ENCODE measurements at places on chromosomes 5 and 9.

- no peak for DNase-seq
These were observed 22.9 kb downstream of the SLC22A5 start for GRCh38 chr5:132392411-132392810.

DNA sequence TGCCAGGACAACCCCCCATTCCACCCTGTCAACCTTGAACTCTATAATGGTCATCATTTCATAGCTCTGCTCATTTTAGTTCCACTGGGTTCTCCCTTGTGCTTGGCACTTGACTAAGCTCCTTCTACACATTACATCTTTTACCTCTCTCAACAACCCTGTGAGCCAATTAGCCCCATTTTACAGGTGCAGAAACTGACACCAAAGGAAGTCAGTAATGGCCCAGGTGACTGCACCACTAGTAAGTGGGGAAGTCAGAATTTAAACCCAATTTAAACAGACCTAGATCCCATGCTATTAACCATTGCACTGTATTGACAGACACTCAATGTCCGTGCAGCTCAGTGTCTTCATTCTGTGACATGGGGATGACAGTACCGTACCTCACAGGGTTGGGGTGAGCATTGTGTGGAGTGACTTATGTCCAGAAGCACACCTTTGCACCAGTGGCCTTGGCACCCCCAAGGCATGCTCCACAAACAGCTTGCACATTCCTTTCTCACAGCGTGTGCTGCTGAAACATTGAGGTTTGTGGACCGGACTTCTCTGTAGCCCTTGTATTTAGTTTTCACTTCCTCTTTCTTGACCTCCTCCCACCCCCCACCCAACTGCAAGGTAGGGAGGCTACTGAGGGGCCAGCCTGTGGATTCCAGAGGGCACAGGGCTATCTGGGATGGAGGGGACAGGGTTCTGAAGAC is 23.1 kb downstream of the IRF1 start:
- no peak for DNase-seq

DNA sequence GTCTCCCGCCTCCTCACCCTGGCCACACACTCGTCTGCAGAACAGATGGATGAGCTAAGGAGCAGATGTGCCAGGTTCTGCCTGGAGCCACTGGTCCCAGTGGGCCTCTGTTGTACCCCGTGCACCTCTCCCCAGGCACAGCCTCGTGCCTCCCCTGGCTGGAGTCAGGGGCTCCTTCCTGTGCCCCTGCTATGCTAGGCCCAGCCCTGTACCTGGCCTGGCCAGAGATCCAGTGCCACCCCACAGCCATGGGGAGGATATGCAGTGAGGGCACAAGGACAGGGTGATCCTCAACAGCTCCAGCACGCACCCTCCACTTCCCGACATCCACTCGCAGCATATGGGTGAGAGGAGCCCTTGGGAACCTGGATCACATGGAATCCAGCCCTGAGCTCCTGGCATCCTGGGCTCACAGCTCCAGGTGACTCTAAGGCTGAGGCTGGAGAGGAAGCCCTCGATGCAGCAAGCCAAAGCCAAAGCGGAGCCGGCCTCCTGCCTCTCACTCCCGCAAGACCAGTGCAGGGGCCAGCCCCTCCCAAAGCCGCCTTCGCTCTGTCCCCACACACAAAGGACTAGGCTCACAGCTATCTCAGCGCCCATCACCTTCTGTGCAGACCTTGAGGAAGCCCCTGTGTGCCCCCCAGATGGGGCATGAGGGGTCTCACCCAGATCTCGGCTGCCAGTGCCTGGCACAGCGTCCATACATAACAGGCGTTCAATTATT is 23.7 kb upstream of the ADAMTS2 start:
- DNase-seq: no peak

DNA sequence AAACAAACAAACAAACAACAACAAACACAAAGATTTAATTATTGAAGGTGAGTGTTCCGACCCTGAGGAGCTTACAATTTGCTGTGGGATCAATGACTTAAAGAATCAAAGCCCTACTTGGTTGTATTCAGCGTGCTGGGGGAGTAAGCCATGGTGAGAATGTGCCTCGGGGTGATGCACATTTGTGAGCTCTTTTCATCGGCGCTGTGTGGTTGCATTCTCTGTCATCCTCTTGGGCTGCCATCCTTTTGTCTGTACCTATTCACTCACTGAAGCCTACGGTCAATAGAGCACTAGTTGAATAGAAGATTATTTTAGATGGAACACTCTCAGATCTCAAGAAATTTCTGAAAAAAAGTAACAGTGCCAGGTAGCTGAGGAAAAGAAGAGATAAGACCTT is 203.9 kb downstream of the CTNND2 start:
- no peak for DNase-seq

GRCh38 chr9:122121931-122122330 is 28.8 kb upstream of the TTLL11 start:
- DNase-seq: no peak

GRCh38 chr5:156394642-156395305 is 67.8 kb downstream of the SGCD start:
- no peak for DNase-seq

- no peak for DNase-seq
These were observed 966.8 kb upstream of the CTNND2 start for GRCh38 chr5:12870872-12871539.

DNA sequence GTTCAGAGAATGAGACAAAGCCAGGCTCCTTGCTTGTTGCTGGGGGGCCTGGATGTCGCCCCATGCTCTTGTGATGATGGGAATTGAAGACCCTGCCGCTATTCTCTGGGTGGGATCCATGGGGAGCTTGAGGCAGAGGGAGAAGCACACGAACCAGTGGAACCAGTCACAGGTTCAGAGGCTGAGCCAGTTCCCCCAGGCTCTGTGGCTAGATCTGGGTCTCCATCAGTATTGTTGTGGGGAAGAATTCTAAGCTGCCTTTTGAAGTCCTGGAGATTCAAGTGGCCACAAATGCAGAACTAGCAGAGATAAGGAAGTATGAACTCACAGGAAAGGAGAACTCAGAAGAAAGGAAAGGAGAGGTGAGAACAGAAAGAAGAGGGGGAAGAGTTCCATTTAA is 219.4 kb downstream of the MSX2 start:
- DNase-seq: no peak

- no peak for DNase-seq
These were observed 176.0 kb downstream of the MSX2 start for GRCh38 chr5:174900240-174900865.

- no peak for DNase-seq
These were observed 180.9 kb downstream of the TLE1 start for GRCh38 chr9:81508476-81508875.

- no peak for DNase-seq
These were observed 47.1 kb upstream of the FYB1 start for GRCh38 chr5:39266442-39266841.

DNA sequence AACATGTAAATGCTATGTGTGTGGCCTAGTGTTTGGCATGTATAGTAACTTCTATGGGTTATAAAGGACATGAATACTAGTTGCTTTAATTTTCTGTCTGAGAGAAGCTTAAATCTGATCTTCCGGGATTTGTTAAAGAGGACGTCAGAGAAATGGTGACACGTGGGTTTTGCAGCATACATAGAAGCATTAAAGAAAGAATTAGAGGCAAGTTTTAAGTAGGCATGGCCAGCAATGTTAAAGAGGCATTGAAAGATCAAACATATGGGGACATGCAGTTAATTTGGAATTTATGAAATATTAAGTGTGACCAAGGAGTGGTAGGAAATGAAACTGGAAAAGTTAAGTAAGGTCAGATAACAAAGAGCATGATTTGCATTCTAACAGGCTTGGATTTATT is 311.4 kb upstream of the RIOK2 start:
- DNase-seq: no peak

DNA sequence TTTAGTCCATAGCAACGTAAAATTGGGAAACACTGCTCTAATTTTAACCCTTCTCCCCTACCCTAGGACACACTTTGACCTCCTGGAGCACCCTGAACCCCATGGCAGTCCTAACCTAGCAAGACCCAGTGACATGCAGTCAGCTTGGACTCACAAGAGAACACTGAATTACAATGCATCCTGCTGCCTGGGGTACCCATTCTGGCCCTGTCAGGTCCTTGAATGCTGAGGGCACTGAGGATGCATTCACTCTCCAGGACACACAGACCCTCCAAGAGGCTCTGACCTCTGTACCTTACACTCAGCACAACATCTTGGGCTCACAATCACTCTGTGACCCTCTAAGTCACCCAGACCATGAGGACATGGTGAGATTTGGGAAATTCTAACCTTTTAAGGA is 1.8 kb upstream of the PROP1 start:
- DNase-seq: no peak

DNA sequence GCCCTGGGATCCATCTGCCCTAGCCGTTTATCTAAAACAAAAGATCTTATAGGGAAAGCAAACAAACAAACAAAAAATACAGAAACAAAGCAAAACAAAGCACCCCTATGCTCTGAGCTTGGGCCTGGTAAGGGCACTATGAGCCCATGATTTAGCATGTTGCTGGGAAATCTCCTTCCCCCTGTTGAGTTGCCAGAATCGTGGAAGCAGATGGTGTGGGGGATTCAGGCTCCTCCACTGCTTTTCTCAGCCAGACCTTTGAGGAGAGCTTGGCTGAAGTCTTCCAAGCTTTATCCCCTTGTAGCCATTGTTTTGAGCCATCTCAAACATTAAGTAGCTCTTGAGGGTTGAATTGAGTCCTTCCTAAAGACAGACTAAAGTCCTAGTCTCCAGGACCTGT is 29.9 kb downstream of the TMC1 start:
- no peak for DNase-seq

GRCh38 chr5:135596157-135596763 is 17.5 kb upstream of the CXCL14 start:
- no peak for DNase-seq

- no peak for DNase-seq
These were observed 598 bp upstream of the TMED7 start for GRCh38 chr5:115626445-115626823.

DNA sequence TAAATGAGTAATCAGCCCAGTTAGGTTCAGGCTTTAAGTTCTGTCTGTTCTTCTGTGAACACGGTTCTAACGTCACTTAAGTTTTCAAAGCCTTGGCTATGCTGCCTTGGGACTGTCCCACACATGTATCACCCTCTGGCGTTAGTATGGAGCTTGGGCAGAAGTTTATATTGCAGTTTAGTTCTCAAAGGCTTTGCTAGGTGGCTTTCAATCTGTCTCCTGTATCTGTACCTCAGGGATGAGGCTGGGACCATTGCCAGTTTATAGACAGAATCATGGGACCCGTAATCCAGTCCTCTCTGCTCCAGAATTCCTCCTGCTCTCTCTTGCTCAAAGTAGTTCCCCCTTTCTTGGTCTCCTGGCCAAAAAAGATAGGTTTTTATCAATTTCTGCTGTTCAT is 12.1 kb downstream of the C9orf40 start:
- DNase-seq: no peak

Data from stimulated activated CD8-positive, alpha-beta memory T cell treated with anti-CD3 and anti-CD28 coated beads, Interleukin-2, amount 100 ng/mL, for 1 hour (primary cell).